ENCODE measurements at places on chromosomes 12 and 14.

DNA sequence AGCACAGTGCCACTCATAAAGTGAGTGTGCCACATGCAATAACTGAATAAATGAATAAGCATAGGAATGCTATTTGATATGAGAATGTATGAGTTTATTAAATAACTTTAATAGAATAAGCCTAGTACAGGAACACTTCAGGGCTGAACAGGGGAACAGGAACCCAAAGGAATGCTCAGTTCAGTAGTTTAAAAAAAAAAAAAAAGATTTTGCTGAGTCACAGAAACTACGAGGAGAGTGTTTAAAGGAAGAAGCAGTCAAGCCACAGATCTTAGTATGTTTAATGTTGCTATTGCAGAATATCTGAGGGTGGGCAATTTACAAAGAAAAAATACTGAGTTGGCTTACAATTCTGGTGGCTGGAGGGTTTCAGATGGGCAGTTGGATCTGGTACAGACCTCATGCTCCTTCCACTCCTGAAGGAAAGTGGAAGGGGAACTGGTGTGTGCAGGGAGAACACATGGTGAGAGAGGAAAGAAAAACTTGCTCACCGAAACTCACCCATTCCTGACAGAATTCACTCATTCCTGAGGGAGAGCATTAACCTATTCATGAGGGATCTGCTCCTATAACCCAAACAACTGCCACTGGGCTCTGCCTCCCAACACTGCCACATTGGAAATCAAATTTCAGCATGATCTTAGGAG, 880.3 kb upstream of the MGAT4C start:
- no peak for DNase-seq

DNA sequence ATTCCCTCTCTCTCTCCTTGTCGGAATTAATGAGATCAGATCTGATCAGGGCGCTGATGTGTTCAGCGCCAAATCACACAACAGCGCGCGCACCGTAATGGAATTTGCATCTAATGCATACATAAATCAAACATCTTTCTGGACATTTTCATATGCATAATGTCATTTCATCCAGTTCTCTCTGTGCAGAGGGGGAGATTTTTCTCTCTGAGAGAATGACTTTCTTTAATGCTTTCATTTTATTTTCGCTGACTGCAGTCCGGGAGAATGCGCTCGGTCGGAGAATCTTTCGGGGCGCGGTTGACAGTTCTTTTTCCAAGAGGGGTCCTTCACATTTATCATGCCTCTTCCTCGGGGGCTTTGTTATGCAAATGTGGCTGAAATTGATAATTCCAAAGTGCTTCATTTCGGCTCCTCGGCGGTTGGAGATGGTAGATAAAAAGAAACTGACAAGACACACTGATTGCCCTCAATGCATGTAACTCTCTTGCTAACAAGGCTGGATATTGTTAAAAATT, 615.9 kb downstream of the VRK1 start:
- DNase-seq = peak; percentile 35

DNA sequence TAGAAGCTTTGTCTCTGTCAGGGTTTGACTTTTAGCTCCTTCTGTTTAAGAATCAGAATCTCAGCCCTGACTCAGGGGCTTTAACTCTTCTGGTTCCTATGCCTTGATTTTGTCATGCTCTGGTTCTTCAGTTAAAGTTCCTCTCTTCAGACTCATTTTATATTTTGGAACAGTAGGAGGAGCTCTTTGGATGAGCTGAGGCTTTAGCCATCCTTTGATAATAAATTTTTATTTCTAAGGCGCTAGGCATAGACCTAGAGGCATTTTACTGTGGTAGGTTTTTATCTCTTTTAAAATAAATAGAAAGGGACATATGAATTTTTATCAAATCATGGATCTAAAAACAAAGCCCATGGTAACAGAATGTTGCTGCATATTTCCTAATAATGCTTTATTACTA, 51.7 kb downstream of the ATP23 start:
- DNase-seq = no peak

- no peak for DNase-seq
These were observed 41.9 kb upstream of the PSMA6 start for GRCh38 chr14:35250319-35250718.

DNA sequence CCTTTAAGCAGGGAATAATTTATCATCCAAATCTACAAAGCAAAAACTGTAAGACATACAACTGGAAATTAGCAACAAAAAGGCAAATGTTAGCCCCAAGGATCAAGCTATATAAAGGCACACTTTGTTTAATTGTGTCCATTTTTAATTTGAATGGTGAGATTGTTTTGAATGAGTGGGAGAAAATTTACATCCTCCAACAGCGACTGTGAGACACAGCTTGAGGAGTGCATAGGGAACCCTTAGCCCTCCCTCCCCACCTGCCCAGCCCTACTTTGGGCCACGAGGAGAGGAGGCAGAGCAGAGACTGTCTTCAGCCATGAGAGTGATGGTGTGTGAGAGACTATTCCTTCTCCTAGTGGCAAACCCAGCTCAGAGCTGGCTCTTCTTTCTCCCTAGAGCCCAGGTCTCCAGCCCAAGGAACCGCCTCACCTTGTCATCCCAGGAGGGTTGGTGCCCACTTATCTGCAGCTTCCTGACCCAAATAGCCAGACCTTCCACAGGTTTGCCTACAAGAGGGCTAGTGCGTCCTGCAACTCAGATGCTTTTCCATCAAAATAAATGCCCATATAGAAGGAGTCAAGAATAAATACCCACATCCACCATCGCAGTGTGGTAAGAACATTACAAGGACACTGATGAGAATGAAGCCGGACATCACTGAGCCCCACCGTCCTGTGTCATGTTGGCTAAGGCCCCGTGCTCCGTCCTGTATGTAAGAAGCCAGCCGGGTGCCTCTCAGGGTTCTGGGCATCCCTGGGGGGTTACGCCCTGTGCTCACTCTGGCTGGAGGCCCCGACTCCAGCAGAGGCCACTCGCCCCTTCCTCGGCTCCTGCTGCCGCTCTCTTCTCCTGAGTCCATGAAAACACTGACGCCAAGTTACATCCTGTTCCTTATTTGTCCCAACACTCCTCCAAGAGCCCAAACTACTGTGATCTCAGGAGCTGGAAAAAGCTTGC, 36.4 kb upstream of the C14orf180 start:
- peak; percentile 35 for DNase-seq

DNA sequence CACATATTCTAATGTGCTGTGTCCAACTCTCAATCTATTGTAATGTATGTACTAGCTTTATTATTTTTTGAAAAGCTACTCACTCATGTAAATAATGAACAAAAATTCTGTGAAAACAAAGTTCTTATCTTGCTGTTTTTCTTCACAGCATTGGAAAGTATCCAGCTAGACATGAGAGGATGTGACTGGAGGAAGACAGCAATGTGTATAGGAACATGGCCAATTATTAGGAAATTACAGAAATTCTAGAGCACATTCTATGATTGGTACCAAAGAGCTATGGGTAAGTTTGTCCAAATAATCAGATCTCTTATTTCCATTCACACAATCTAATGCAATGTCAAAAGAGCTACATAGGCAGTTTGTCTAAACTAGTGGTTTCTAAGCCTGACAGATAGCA, 1100.2 kb downstream of the FSCB start:
- no peak for DNase-seq

GRCh38 chr12:3283137-3283680, 206.0 kb downstream of the TSPAN9 start:
- DNase-seq = no peak

DNA sequence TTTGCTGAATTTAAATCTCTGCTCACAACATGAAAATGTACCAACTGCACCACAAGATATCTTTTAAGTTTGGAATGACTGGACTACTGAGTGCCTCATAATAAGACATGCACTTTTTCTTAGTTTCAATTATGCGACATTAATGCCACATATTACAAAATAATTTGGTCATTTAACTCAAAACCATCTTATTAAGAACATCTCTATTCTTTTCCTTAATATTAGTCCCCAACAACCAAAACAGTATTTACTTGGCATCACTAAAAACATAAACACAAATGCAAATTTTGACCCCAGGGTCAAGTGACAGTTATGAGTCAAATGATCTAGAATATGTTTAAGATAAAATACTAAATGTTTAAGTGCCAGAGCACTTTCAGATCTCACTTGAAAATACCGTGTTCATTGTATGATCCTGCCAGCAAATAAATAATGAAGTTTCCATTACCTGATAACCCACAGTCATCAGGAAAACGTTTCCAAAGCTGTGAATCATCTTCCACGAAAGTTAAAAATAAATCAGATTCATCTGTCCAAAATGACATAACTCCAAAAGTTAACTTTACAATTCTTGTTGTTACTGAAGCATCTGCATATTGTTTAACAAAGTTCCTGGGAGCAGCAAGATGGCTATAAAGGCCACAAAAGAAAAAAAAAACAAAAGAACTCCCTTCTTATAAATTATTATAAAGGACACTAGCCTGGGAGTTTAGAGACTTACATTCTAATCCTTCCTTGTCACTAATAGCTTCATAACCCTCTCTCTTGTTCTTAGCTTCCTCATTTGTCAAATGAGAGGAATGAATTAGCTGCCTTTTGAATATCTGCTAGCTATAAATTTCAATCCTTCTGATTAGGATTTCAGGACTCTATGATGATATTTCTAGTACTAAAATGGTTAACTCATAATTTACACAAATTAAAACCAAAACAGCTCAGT, 30.5 kb upstream of the AP4S1 start:
- no peak for DNase-seq

GRCh38 chr12:120199025-120199424, 1.9 kb downstream of the RPLP0 start:
- peak; percentile 52 for DNase-seq
